ENCODE measurements at places on chromosomes 2 and 18.

GRCh38 chr2:100846716-100847115, 26.8 kb downstream of the NPAS2 start:
- DNase-seq = no peak

- no peak for DNase-seq
Measured at GRCh38 chr18:48550101-48550729, 11.4 kb downstream of the CTIF start.

DNA sequence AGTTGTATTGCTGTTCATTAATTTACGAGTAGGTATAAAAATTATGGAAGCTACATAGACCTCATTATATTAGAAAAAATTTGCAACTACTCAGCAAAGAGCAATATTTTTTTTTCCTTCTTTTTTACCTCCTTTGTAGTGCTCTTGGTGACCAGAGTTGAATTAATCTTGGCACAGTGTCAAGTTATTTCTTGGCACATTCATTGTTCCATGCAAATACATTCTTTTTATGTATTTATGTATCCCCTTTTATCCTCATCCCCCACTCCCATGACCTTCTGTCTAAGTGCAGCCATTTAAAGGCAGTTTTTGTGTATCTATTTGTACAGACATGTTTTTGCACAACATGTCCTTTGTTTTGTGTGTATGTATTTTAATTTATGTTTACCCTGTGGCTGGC, 224.5 kb downstream of the CCDC102B start:
- DNase-seq = no peak

- DNase-seq = no peak
Measured at GRCh38 chr2:108869542-108869941, 83.0 kb downstream of the CCDC138 start.

DNA sequence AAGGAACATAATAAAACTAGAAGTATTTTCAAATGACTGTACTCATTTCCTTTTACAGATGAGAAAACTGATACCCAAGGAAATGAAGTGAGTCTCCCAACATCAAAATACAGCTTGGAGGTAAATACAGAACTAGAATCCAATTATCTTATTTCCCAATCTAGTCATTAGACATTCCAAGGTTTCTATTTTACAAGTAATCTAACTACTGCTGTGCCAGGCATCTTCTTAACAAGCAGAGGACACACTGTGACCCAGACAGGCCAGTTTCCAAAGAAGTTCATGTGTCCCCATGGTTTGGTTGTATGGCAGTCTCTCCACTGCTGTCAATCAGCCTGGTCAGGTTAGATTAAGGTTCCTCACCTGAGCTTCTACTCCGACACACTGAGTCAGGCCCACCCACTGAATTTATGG, 143.5 kb downstream of the THADA start:
- no peak for DNase-seq

DNA sequence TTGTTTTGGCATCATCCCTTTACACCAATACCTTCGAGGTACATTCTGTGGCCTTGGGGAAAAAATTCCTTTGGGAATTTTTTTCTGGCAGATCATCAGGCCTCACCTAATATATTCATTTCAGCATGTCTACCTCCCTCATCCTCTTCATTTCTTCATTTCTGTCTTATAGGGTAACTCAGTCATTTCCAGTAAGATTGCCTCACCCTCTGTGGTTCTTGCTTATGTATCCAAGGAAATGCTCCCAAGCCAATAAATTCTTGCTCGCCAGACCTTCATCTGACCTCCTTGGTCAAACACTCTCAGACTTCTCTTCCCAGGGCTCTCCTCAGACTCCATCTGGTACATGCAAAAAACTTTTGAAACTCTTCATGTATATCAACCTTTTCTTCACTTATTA, 265.6 kb downstream of the TMX3 start:
- no peak for DNase-seq

- DNase-seq = no peak
Measured at GRCh38 chr2:38666556-38666910, 619 bp downstream of the GALM start.
